ENCODE measurements at places on chromosomes 16 and 17.

- no peak for DNase-seq
These were observed 44.8 kb downstream of the GLG1 start for GRCh38 chr16:74562117-74562516.

DNA sequence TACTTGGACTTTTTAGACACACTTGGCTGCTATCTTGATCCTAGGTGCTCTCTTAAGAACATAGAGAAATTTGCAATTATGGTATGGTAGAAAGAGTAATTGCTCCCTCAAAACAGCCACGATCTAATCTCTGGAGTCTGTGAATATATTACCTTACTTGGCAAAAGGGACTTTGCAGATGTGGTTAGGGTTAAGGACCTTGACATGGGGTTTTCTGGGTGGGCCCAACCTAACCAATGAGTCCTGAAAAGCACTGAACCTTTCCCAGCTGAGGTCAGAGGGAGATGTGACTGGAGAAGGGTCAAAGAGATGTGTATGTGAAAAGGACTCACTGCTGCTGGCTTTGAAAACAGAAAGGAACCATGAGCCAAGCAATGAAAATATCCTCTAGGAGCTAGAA is 26.7 kb upstream of the MED13 start:
- no peak for DNase-seq

DNA sequence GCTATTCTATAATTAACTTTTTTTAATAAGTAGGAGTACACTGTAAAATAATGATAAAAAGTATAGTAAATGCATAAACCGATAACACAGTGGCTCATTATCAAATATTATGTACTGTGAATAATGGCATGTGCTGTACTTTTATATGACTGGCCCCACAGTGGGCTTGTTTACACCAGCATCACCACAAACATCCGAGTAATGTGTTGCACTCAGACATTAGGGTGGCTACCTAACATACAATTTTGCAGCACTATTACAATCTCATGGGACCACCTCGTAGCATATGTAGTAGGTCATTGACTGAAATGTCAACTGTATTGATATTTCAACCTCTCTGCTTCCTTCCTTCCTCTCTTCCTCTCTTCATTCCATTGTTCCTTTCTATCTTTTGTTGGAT is 51.7 kb downstream of the TBX4 start:
- DNase-seq, result no peak

DNA sequence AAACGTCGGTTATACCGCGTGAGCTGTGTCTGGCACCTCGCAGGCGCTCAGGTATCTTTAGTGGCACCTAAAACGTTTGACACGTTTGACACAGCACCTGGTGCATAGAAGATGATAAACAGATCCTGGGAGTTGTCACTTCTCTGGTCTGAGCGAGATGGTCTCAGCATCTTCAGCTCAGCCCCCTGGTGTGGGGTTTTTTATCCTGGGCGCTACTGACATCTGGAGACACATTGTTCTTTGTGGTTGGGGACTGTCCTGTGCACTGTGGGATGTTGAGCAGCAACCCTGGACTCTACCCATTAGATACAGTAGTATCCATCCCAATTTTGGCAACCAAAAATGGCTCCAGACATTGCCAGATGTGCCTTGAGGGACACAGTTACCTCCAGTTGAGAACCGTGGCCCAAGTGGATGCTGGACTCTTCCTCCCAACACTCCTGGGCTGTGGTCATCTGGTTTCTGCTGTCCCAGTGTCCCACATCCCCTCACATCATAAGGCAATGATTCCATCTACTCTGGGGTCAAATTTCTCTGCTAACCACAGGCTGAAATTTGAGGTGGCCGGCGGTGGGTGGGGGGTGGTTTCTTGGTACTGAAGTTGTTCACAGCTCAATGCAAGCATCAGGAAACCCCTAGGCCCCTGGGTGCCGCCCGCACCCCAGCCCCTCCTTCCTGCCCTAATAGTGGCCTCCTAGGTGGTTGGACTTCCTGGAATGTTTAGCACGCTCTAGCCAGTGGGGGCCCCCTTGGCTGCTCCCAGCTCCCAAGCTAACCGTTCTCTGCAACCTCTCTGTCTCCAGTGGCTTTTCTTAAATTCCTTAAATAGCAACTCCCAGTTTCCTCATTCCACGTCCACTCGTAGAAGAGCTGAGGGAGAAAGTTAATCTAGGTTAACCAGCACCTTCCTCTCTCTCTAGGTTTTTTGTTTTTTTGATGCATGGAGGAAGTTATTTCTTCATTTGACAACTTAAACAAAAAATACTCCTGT is 124.8 kb downstream of the ABCC1 start:
- DNase-seq, result peak; percentile 59

- no peak for DNase-seq
These were observed 151.2 kb downstream of the ZNF423 start for GRCh38 chr16:49704586-49705155.

GRCh38 chr16:168424-168823 is 2.6 kb downstream of the HBM start:
- DNase-seq, result no peak

GRCh38 chr17:9468532-9468931 is 107.1 kb downstream of the STX8 start:
- no peak for DNase-seq

DNA sequence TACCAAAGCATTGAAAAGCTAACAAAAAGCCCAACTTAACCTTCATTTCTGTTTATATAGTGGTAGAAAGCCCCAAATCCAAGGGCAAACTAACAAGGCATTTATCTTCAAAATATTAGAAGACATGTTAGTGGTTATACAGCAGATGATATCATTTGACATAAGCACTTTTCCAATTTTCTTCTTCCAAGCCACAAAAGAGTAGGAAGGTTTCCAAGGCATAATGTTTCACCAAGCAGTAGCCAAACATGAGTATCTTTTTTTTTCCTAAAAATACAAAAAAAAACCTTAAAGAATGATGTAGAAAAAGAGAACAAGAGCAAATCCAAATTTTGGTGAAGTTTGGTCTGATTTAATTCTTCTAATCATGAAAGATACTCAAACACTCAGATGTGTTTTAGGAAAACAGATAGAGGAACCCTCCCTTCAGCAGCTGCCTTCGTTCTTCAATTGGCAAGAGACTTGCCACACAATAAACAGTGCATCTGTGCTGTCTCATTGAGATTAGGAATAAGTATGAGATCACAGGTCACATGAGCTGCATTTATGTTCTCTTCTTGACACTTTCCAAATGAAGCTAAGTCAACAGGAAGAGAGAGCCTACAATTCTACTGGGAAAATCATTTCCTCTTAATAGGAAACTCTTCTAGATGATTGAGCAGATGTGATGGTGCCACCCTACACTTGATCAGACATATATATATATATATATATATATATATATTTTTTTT is 106.7 kb downstream of the TTC19 start:
- DNase-seq, result peak; percentile 10

DNA sequence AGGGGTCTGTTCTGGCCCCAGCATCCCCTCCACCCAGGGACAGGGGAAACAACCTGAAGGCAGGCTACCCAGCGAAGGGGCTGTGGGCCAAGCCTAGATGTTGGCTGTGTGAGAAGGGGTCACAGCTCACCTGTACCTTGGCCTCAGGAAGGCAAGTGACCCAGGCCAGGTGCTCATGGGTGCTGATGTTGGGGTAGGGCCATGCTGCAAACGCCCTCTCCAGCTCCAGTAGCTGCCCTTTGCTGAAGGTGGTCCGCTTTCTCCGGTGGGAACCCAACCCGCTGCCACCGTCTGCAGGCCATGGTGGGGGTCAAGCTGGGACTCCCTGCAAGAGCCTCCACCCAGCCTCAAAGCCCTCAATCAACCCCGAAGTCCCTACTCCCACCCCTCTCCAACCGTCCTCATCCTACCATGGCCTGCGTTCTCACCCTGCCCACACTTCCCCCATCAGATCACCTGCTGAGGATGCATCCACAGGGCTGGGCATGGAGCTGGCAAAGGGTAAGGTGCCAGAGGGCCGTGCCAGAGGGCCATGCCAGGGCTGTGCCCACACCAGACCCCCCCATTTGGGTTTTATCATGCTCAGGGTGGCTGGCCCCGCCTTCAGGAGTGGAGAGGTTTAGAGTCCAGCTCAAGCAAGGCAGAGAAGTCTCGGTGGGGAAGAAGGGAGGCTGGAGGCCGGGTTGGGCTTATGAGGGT is at the start of gene SEBOX:
TSS of gene SEBOX (minus strand) at position 535 of the 699 bp plus-strand sequence. CDS start at position 487, 48 bp downstream.
- DNase-seq, result no peak

GRCh38 chr17:81398832-81399411 is 3.7 kb downstream of the BAHCC1 start:
- DNase-seq, result peak; percentile 89

DNA sequence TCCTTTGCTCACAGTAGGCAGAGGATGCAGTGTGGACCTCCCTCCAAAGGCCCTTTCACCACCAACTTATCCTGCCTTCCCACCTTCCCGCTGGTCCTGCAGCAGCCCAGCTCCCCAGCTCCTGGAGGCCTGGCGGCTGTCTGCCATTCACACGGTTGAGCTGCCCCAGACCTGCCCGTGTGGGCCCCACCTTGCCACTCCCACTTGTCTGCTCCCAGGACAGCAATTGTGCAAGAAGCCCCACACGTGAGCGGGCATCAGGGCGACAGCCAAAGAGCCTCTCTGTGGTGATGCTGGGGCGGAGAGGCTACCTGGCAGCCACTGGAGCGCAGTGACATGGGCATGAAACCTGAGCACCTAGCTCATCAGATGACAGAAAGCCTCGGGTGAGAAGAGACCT is 248.6 kb upstream of the MAF start:
- DNase-seq, result no peak

GRCh38 chr16:12586701-12587100 is 217.0 kb downstream of the CPPED1 start:
- no peak for DNase-seq

DNA sequence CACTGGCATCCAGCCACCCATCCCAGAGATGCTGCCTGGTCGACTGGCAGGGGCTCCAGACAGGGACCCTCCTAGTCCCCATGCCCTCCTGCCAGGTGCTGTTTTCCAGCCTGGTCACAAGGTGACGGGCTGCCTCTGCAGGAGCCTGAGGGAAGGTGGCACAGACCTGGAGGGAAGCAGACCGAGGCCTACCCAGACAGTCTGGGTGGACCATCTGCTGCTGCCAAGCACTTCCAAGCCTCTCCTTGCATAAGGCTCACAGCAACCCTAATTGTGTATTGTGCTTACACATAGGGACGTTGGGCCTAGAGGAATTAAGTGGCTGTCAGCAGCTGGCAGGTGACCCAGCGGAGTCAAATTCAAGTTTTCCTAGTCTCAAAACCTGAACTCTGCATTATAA is 90.1 kb upstream of the KCNJ18 start:
- no peak for DNase-seq

GRCh38 chr17:68390888-68391545 is 66.3 kb downstream of the WIPI1 start:
- no peak for DNase-seq

- no peak for DNase-seq
These were observed 141.9 kb upstream of the NOG start for GRCh38 chr17:56451629-56452028.

DNA sequence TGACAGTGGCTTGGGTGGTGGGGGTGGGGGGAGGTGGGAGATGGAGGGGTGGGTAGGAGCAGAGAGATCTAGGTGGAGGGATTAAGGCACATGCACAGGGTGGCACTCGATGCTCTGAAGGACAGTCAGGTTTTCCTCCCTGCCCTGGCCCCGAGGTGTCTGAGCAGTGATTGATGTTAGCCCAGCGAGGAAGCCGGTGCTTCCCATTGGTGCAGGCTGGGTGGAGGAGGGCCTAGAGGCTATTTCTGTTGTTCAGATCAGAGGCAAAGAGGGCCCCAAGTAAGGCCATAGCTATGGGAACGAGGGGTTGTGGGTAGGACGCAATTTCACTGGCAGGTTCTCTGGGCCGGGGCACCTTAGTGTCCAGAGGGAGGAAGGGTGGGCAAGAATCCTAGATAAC is 23.1 kb downstream of the CACNA1G start:
- no peak for DNase-seq

DNA sequence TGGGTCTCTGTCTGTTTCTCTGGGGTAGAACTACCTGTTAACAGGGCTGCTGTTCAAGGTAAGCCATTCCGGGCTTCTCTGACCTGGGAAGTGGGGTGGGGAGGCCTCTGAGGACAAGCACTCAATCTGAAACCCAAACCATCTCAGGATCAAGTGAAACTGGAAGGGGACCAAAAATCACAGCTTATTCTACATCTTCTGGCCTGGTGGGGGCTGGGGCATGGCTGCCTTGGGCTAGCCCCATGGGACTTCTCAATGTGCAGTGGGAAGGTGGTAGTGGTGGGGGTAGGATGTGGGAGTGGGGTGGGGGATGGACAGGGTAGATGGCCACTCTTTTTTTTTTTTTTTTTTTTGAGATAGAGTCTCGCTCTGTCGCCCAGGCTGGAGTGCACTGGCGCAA is 5.5 kb downstream of the FLOT2 start:
- DNase-seq, result no peak

GRCh38 chr17:59683283-59683682 is 23.9 kb downstream of the PTRH2 start:
- DNase-seq, result no peak

- peak; percentile 45 for DNase-seq
These were observed 32.1 kb upstream of the CDC42EP4 start for GRCh38 chr17:73343739-73344454.

DNA sequence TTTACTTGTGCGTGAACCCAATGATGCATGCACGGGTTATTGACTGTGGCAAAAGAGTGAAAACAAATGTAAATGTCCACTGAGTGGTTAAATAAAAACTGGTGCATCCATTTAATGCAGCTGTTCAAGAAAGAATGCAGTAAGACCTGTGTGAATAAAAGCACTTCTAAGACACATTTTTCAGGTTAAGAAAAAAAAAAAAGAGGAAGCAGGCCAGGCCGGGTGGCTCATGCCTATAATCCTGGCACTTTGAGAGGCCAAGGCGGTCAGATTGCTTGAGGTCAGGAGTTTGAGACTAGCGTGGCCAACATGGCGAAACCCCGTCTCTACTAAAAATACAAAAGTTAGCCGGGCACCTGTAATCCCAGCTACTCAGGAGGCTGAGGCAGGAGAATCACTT is 11.8 kb downstream of the CNGB1 start:
- DNase-seq, result no peak

DNA sequence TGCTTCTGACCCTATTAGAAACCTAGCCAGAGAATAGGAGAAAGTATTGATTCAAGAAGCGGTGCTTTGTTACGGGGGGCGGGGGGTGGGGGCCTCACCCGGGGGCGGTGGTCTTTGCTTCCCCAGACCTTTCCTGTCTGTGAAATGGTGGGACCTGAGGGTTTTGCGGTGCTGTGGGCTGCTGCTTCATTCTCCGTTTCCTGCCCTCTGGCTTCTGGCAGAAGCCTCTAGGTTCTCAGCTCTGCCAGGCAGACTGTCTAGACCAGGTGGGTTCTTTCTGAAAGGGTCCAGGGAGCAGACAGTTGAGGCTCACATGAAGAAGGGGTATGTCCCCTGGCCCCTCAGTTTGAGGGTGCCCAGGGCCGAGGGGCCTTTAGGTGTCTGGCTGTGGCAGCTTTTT is 14.0 kb downstream of the GSE1 start:
- peak; percentile 58 for DNase-seq

GRCh38 chr16:15954814-15955151 is 5.4 kb downstream of the ABCC1 start:
- DNase-seq, result no peak

GRCh38 chr17:2227025-2227699 is 76.4 kb downstream of the SMG6 start:
- DNase-seq, result no peak

- no peak for DNase-seq
These were observed 13.0 kb upstream of the KRT19 start for GRCh38 chr17:41540921-41541625.
